ENCODE measurements at places on chromosomes 5 and 9.

- no peak for DNase-seq
Measured at GRCh38 chr5:139394654-139395566, at the start of gene PROB1. Gene PROB1 (minus strand): TSS chr5:139395104. CDS start chr5:139395081, 23 bp downstream.

- no peak for DNase-seq
Measured at GRCh38 chr5:103454770-103455169, 107.8 kb downstream of the NUDT12 start.

DNA sequence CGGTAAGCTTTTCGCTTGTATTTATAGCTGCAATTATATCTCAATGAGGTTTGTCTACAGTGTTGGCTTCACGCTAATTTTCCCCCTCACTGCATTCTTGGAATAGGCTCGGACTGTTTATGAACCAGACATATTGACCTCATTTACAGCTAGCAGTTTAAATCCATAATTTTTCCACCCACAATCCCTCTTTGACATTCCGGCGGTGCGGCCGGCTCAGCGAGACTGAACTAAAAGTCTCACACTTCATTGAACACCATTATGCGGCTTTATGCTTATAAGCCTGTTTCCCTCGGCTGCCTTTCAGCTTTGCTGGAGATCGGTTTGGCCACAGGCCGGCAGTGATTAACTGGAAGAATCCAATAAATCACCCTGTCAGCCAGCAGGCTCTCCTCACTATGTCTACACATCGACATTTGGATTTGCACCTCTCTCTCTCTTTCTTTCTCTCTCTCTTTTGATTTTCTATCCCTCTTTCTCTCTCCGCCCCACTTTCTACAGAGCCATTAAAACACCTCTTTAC lies 315.0 kb upstream of the TLE4 start:
- no peak for DNase-seq

GRCh38 chr9:29644514-29644913 lies 2071.2 kb upstream of the C9orf72 start:
- DNase-seq: no peak

DNA sequence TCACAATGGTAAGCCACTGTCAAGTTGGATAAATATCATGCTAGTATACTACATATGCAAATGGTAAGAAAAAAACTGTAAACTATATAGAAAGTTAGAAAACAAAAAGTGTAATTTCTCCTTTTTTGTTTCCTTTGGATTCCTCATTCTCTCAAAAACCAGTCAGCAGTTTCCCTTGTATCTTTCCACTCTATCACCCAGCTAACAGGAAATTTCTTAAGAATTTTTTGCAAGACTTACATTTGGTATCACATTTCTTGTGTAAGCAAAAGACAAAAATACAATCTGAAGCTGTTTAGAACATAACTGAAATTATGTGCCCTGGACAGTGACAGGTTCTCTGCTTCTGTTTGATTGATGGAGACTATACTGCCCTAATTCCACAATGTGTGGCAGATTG lies 25.2 kb upstream of the MSH3 start:
- DNase-seq: no peak

- no peak for DNase-seq
Measured at GRCh38 chr5:65809817-65810531, 88.0 kb downstream of the NLN start.

- DNase-seq: no peak
Measured at GRCh38 chr9:107650321-107650720, 160.8 kb upstream of the KLF4 start.

DNA sequence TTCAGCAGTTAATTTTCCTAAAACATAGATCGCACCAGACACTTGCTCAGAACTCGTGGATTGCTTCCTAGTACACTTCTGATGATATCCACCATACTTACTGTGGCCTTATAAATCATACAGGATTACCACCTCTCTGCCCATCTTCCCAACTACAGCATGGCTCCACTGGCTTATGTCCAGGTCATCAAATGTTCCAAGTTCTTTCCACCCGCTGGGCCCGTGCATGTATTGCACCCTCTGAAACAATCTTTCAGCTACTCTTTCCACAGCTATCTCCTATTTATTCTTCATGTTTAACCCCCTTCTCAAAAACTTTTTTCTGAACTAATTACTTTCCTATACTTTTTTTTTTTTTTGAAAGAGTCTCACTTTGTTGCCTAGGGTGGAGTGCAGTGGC lies 18.5 kb downstream of the FBXW2 start:
- DNase-seq: no peak

- no peak for DNase-seq
Measured at GRCh38 chr9:124448019-124448418, 2.2 kb upstream of the ADGRD2 start.

GRCh38 chr9:85702726-85703289 lies 38.9 kb downstream of the AGTPBP1 start:
- no peak for DNase-seq

Measured in stimulated activated CD8-positive, alpha-beta memory T cell treated with anti-CD3 and anti-CD28 coated beads, Interleukin-4, amount 100 ng/mL, for 4 hours (primary cell).